ENCODE measurements at places on chromosomes 4 and X.

DNA sequence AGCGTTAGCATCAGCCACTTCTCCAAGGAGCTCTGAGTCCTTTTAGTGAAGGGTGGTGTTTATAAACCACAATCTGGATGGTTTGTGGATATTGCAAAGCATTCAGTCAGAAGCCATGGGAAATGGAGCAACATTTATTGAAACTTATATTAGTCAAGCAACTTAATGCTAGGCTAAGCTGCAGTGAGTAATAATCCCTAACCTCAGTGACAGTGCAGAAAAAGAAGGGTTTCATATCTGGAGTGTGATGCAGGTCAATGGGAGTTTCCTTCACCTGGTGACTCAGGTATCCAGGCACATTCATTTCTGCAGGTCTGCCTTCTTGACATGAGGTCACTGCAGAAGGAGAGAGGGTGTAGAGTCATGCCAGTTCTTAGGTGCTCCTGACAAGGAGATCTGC is 10.4 kb upstream of the DRD5 start:
- DNase-seq: no peak

DNA sequence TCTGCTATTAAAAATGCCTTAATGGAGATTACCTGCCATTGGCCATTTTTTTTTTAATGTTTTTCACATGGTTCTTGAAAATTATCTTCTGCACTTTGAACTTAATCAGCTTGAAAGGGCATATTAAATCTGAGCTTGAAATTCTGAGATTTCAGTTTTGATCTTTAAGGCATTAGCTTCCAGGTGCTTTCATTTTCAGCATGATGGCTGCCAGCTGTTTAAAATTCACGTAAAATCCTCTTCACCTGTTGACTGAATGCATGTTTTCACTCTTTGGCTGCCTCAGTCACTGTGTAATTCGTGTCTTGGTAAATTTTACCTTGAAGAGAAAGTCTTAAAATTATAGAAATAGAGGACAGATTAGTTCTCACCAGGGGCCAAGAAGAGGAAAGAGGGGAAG is 39.6 kb downstream of the SMAD1 start:
- no peak for DNase-seq

- DNase-seq: no peak
Measured at GRCh38 chr4:74367656-74368290, 2.8 kb downstream of the EREG start.

DNA sequence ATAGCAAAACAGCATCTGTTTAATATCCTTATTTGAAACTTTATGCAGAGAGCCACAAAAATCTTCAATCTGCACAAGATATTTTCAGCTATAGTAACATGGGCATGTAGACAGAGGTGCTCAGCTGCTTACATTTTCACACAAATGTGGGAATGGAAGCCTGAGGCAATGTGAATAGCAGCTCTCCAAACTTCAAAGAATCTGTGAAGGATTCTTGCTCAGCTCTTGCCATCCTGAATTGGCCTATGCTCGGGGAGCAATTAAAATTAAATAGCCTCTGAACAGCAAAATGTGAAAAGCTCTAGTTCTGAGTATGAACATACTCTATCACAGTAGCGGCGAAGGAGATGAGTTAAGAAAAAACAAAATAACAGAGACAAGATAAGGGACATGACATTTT is 1523.8 kb downstream of the PCDH7 start:
- no peak for DNase-seq

All from CD4-positive, alpha-beta T cell treated with Interleukin-4 for 1 hour (primary cell).